ENCODE measurements at places on chromosomes 11 and 22. TPM values are rescaled to one million over a fixed set of nuclear protein-coding genes. Genes with fewer than 3 reads are reported as not detected.

Gene CASP5
- not detected for total RNA-seq

Gene CHRM1
- total RNA-seq, result 2.4 TPM

Gene POLD3
- total RNA-seq, result 22.6 TPM

Gene FAM181B
- total RNA-seq, result 1.4 TPM

Gene OR52I2
- total RNA-seq, result 4.8 TPM

Gene NEFH
- 0.72 TPM for total RNA-seq

All from umbilical cord (tissue), 2 donors.